ENCODE measurements at places on chromosomes 5 and 9. TPM values are rescaled to one million over a fixed set of nuclear protein-coding genes. Genes with fewer than 3 reads are reported as not detected.

Gene PKD2L2
- not detected for total RNA-seq

Gene S1PR3
- 25.9 TPM for total RNA-seq

Gene GOLGA1
- 17.7 TPM for total RNA-seq

Gene PLGRKT
- total RNA-seq, result 33.6 TPM

Gene CTSV
- 1.3 TPM for total RNA-seq

Gene INSL6
- total RNA-seq, result not detected

Gene ECSCR
- total RNA-seq, result 547 TPM

Gene NUTM2F
- total RNA-seq, result not detected

Gene TXNDC8
- total RNA-seq, result not detected

Gene THBS4
- total RNA-seq, result not detected

Gene ACOT12
- total RNA-seq, result not detected

Gene FOXI1
- not detected for total RNA-seq

Gene GM2A
- total RNA-seq, result 27.6 TPM

Gene ROR2
- not detected for total RNA-seq

Gene RPS23
- 3,252 TPM for total RNA-seq

Gene ZMYND19
- total RNA-seq, result 35.3 TPM

Gene MSX2
- total RNA-seq, result 0.25 TPM

Gene IFNA21
- total RNA-seq, result not detected

Gene FGF10
- total RNA-seq, result not detected

Gene PCDHB10
- total RNA-seq, result 0.59 TPM

Gene MRRF
- 32.5 TPM for total RNA-seq

Gene OR1L6
- total RNA-seq, result not detected

Gene PCDHAC2
- 0.73 TPM for total RNA-seq

Gene DNAJB5
- total RNA-seq, result 8.3 TPM

Gene SPATA31C1
- total RNA-seq, result not detected

Gene SPEF2
- 0.34 TPM for total RNA-seq

Gene GNA14
- total RNA-seq, result 2.7 TPM

Gene KIF4B
- total RNA-seq, result under 0.01 TPM

Gene GCNT4
- total RNA-seq, result 0.44 TPM

Gene GABRA6
- total RNA-seq, result not detected

Gene PCDHB15
- total RNA-seq, result 0.15 TPM

Gene ESM1
- total RNA-seq, result 463 TPM

Gene SHLD3
- total RNA-seq, result 3.1 TPM

Gene SYK
- total RNA-seq, result not detected

Gene AP3B1
- total RNA-seq, result 32.3 TPM

Gene RASGRF2
- total RNA-seq, result 38.2 TPM

Gene UNC5A
- total RNA-seq, result 1.1 TPM

Gene IL9
- not detected for total RNA-seq

Gene BHMT2
- 1.6 TPM for total RNA-seq

Gene DBH
- not detected for total RNA-seq

Gene C5orf22
- total RNA-seq, result 17.2 TPM

Gene FAM169A
- 1.5 TPM for total RNA-seq

Gene GADD45G
- 0.33 TPM for total RNA-seq

Gene RAD23B
- total RNA-seq, result 67.4 TPM

Gene TAF9
- total RNA-seq, result 63.5 TPM

Gene ARID3C
- total RNA-seq, result not detected

Gene FOXD4
- not detected for total RNA-seq

Gene TEX48
- total RNA-seq, result not detected

Gene OBP2B
- not detected for total RNA-seq

Gene C5orf34
- total RNA-seq, result 4.3 TPM

Gene SLC23A1
- not detected for total RNA-seq
